ENCODE measurements at places on chromosomes 16 and 17.

DNA sequence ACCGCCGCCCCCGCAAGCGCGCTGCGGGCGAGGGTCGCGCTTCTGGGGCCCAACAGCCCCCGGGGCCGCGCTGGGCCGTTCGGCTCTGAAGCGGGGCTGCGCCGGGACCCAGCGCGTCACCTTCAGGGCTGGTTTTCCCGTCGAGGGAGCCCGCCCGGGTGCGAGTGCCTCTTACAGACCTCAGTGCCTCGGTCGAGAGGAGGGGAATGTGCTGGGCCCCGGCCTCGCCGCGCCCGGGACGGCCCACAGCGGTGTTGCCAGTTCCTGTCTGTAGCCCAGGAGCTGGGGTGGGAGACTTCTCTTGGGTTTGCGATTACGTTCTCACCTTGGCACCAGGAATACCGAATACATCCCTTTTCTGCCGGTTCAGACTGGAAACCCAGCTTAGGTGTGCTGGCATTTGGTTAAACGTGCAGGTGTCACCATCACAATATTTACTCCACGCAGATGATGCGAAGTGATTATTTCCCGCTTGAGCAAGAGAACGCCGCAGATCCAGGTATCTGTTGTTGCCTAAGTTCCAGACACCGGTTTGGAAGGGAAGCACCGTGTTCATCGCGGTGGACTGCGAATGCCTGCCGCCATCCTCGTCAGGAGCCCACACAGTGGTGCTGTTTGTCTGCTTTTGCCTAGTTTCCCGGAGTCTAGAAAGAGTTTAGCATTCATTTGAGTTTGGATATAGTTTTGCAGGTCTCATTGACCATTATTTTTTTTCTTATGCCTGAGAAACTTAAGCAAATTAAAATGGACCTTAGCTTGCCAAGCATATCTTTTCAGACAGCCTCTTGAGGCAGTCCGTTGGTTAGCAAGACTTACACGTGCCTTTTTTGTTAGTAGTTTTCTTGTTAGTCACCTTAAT, 914 bp downstream of the MAP1LC3B start:
- no peak for DNase-seq

GRCh38 chr17:78933025-78933958, 8.1 kb upstream of the TIMP2 start:
- peak; percentile 90 for DNase-seq

DNA sequence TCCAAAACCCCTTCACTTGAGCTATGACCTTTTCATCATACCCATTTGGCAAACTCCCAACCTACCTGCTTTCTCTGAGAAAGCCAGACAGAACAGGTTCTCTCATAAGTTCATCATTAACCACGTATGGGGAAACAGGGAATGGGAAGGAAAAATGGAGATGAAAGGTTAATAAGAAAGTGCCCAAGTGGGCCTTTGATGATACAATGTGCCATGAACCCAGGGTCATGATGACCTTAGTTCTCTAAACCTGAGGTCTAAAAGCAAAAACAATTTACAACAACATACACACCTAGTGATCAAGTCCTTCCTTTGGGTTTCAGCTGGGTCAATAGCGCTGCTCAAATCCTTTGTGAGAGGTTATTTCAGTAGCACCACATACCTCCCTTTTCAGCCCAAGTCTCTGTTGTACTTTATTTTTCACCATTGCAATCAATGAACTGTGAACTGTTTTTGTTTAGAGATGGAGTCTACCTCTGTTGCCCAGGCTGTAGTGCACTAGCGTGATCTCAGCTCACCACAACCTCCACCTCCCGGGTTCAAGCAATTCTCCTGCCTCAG, 14.5 kb upstream of the RANGRF start:
- DNase-seq: no peak

GRCh38 chr17:7744416-7744815, 26.9 kb downstream of the DNAH2 start:
- DNase-seq: no peak

GRCh38 chr16:619476-620100, 11.2 kb upstream of the WFIKKN1 start:
- no peak for DNase-seq

- DNase-seq: no peak
Observed at GRCh38 chr17:7523033-7523432, 25.8 kb upstream of the TNFSF12 start.

- DNase-seq: no peak
Observed at GRCh38 chr16:46775214-46775613, 27.1 kb upstream of the MYLK3 start.

DNA sequence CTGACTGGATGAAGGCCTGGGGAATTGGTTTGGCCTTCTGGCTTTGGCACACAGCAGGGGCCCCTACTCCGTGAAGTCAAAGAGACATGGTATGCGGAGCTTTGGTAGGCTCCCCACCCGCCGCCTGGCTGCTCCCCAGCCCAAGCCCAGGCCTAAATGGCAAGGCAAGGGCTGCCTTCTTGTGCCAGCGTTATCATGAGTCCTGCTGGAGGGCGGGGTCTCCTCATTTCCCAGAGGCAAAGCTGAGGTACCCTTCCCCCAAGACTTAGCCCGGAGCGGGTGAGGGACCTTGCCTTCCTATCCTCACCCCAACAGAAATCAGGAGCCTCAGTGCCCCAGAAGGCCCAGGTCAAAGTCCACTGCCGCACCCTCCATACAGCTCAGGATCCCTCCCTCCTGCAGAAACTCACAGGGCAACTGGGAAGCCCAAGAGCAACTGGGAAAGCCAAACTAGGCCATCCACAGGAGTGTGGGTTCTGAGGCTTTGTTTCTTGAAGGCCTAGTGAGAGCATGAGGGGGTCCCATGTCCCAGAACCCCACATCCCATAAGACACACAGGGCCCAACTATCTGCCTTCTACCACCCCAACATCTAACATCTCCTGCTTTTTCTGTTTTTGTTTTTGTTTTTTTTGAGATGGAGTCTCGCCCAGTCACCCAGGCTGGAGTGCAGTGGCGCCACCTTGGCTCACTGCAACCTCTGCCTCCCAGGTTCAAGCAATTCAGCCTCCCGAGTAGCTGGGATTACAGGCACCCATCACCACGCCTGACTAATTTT, 9.3 kb downstream of the PGAP3 start:
- no peak for DNase-seq

GRCh38 chr17:1714980-1715802, 5.0 kb upstream of the TLCD2 start:
- peak; percentile 91 for DNase-seq

- DNase-seq: no peak
Observed at GRCh38 chr17:82647593-82648164, 565 bp downstream of the WDR45B start.

DNA sequence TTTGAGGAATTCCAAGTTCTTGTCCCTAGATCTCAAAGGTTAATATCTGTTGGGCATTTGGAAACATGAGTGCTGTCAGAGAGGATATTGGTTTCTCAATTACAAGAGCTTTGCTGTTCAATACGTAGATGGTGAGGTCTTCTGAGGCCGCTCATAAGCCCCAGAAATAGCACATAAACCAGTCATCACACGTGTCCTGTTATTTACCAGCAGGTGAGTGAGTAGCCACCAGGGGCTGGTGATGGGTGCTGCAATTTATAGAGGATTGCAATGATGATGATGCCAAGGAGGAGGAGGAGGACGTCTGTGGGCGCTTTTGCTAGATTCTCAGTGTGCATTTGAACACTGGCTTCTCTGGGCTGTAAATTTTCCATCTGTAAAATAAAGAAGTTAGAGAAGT, 89.0 kb downstream of the SALL1 start:
- DNase-seq: no peak

DNA sequence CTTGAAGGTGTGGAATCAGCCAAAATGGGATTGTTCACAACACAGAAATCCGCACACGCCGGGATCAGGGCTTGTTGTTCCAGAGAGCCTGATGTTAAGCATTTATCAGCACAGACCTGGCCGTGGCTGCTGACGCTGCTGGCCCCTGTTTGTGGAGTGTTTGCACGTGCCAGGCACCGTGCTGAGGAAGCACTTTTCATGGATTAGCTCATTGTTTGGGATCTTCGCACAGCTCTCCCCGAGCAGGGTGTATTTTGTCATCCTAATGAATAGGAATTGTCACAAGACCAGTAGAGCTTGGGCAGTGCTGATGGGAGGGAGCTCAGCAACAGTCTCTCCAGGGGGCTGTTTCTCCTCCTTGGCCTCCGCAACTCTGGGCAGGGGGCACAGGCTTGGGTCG, 160.4 kb upstream of the PLCG2 start:
- no peak for DNase-seq

GRCh38 chr16:17850581-17851250, 380.0 kb upstream of the XYLT1 start:
- no peak for DNase-seq

- DNase-seq: no peak
Observed at GRCh38 chr17:67413388-67413787, 36.3 kb downstream of the PITPNC1 start.

DNA sequence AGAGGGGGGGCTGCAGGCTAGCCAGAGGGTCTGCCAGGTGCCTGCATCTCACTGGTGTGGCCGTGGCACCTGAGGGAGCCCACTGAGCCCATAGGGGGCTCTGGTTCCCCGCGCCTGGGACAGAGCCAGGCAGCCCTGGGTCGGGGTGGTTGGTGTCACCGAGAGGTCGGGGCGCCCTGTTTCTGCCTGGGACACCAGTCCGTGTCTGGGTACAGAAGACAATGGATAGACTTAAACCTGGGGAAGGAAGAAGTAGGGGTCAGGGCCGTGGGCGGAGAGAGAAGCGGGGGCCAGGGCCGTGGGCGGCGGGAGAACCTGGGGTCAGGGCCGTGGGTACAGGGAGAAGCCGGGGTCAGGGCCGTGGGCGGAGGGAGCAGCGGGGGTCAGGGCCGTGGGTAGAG, 3.0 kb downstream of the RFNG start:
- no peak for DNase-seq

DNA sequence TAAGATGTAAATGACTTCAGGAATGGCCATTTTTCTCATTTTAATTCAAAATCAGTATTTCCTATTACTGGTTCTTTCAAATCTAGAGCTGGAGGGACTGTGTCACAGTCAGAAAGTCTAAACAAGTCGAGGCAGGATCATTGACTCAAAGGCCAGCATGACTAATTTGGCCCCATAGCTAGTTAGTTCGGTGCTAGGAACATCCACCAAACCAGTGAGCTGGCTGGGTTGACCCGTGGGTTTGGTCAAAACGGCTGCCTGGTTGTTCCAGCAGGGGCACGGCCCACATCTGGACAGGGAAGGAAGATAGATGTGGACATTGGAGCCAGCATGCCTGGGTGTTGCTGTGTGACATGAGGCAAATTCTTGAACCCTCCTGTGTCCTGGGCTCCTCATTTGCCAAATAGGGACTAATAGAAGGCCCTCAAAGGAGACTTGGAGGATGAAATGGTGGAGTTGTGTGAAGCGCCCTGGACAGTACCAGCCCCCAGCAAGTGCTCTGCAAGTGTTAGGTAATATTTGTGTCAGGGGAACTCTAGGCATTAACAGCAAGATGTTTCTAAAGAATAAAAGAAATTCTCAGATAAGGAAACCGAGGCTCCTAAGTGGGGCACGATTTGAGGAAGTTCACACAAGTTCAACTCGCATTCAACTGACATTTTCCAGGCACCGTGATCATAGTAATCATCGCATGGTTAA, 46.2 kb downstream of the MEOX1 start:
- DNase-seq: no peak

All from HS-5 (cell line).